MV-4-11 (cell line): ENCODE measurements at places on chromosomes 3 and 15.

- no peak for DNase-seq
These were observed 79.6 kb downstream of the NFKBIZ start for GRCh38 chr3:101928890-101929289.

DNA sequence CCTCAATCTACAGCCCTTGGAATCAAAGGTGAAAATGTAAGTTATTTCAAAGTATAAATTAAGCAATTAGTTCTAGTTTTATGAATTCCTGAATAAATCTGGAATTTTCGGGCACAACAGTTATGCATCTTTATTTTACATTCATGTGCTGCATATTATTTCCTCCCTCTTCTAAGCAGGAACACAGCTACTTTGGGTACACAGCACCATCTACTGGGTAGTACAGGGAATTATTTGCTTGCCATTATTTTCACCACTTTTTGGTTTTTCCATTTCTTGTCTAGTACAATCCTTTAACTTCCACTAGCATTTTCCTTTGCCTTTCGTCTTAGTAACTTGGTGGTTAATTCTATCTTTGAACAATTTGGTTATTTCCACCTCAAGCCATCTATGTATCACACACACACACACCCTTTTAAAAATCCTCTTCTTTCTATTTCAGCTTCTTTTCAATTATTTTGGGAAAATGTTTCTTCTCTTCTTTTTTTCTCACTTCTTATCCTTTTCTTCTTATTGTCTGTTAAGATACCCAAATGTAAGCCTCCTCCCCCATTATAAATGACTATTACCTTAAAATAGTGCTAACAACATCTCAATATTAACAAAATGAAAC, 451.0 kb downstream of the MFSD1 start:
- peak; percentile 54 for DNase-seq

DNA sequence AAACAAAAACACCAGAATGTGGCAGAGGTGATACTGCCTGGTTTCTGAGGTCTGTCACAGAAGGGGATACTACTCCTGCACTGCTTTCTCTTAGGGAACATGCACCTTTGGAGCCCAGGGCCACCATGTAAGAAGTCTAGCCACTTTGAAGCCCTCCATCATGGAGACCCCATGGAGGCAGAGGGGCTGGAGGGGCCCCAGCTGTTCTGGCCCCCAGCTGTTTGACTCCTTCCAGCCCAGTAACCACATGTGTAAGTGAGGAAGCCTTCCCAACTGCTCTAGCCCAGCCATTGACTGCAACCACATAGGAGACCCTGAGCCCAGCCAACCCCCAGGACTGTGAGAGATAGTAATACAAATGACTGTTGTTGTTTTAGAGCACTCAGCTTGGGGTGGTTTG, 9.0 kb upstream of the IGDCC4 start:
- DNase-seq = no peak

- DNase-seq = no peak
These were observed 139.3 kb upstream of the PRR20G start for GRCh38 chr3:127427156-127427555.

DNA sequence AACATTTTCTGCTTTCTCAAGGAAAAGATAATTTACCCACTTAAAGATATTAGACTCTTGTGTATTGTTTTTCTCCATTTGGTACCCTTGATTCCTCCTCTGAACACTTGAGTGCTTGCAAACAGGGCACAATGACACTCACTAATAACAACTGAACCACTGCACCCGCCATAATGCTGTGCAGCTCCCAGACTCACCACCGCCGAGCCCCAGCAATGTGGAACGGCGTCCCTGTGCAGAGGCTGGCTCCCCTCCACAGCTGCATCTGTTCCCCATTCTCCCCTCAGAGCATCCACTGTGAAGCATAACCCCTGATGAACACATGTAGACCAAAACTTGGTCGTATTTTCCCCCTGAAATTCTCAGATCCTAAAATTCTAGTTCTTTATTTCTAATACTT, 276.2 kb upstream of the PLSCR5 start:
- no peak for DNase-seq

DNA sequence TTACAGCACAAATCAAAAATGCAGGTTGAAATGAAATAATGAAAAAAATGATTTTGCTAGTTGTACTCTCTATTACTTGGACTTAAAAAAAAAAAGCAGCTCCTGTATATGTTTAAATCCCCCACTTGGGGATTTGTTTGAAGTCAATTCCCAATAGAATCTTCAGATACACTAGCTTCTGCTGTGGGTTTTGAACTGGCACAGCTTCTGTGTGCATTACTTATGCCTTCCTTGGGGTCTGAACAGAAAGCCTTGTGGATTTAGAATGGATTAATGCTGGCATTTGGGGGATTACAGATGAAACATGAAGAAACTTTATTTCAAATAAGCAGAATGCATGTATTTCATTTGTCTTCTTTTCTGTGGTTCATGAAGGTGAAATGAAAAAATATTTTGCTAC, 513.2 kb upstream of the TBL1XR1 start:
- no peak for DNase-seq

- no peak for DNase-seq
These were observed 252.4 kb upstream of the CCDC54 start for GRCh38 chr3:107124885-107125284.

GRCh38 chr15:39948817-39949216, 14.9 kb downstream of the EIF2AK4 start:
- DNase-seq = no peak

GRCh38 chr3:94758751-94759150, 695.9 kb downstream of the NSUN3 start:
- DNase-seq = no peak

GRCh38 chr15:34616613-34617012, 33.2 kb upstream of the GOLGA8B start:
- DNase-seq = no peak

DNA sequence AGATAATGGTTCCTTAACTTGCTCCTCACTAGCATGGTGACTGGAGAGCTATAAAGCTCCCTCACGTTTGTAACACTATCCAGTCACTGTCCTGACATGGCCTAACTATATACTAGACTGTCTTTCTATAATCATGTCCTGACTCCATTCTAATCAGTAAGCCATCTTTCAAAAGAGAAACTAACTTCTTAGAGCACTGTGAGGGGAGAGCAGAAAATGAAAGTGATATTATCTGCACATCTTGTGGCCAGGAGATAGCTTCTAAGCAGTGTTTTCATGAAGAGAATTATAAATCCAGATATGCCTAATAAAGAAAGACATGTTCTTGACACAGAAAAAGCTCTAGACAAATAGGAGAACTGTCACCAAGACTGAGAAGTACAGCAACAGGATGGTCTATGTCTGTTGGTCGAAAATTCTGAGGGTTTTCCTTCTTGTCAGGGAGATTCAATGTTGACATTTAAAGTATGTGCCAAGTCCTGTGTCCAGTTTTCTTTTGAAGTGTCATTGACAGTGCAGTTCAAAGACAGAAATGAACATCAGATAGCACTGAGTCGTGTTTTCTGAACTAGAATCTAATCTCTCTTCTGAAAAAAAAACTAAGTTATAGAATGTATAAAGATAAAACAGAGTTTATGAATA, 230.6 kb upstream of the PEX5L start:
- DNase-seq = no peak

DNA sequence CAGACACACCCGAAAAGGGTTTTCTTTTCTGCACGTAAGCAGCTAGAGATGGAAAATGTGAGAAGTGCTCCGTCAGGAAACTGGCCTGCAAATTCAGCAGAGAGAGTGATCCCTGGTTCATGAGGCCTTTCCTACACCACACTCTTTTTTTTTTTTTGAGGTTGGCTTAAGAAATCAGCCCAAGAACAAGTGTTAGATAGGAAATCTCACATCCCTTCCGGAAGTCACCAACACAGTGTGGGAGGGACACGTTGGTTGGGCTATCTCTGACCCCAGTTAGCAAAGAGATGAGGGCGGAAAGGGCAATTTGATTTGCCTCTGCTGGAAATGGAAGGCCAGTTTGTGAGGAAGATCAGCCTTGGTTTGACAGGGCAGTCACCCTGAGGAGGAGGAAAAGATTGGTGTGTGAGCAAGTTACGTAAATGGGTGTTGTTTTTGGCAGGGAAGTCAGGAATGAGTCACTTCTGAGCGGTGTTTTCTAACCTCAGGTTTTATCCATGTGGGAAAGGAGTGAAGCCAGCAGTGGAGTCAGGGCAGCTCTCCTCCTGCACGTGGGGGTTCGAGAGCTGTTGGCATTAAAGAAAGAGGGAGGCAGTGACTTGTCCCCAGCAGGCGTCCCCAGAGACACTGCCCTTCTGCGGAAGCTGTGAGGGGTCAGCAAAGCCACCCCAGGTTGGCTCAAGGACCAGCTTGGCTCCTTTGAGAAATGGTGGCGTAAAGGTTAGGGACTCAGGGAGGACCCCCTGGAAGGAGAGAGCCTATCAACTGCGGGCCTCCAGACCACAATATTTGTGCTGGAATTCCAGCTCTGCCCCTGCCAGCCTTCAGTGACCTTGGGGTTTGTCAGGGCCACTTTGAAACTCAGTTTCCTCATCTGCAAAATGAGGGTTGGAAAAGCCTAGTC, 237.6 kb upstream of the BHLHE40 start:
- DNase-seq = peak; percentile 98

- DNase-seq = no peak
These were observed 358.3 kb upstream of the CFAP20DC start for GRCh38 chr3:59408047-59408624.

- DNase-seq = no peak
These were observed 45.4 kb upstream of the PARL start for GRCh38 chr3:183930086-183930485.

GRCh38 chr15:100623301-100623700, 20.9 kb downstream of the ASB7 start:
- peak; percentile 2 for DNase-seq

GRCh38 chr3:89586676-89587075, 479.3 kb downstream of the EPHA3 start:
- DNase-seq = no peak

- DNase-seq = no peak
These were observed 274.4 kb downstream of the ADAMTSL3 start for GRCh38 chr15:83928392-83928734.

GRCh38 chr3:140395134-140396075, 282.5 kb upstream of the TRIM42 start:
- DNase-seq = no peak

GRCh38 chr3:184656829-184657681, 54.8 kb downstream of the MAGEF1 start:
- no peak for DNase-seq

DNA sequence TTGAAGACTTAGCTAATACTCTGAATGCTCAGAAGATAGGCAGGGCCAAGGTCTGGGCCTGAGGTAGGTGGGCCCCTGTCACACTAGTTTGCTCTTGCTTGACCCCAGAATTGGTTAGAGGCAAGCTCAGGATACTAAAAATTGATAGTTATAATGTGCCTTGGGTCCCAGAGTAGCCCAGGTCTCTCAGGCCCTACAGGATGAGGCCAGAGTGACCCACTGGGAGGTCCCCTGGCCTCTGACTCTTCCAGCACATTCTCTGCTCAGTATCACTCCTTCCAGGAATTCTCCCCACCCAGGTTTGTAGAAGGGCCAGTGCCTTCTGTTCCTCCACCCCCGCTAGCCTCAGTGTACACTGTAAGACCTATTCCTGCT, 667 bp upstream of the KLHDC8B start:
- no peak for DNase-seq

- DNase-seq = no peak
These were observed 163.2 kb downstream of the B3GALNT1 start for GRCh38 chr3:160941885-160942494.

DNA sequence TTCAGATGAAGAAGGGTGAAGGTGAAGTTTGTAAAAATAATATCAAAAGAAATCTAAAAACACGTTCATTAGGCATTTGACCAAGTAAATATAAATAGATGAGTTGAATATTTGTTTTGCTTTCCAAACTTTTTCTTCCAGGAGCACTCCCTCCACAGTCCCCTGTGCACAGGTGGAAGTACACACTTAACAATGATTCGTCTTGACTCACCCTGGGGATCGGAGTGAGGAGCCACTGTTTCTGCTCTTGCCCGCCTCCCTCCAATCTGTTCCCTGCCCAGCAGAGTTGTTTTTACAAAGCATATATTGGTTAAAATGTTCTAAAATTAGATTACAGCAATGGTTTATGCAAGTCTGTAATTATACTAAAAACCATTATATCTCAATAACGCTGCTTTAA, 175.1 kb downstream of the PTPRG start:
- DNase-seq = no peak

DNA sequence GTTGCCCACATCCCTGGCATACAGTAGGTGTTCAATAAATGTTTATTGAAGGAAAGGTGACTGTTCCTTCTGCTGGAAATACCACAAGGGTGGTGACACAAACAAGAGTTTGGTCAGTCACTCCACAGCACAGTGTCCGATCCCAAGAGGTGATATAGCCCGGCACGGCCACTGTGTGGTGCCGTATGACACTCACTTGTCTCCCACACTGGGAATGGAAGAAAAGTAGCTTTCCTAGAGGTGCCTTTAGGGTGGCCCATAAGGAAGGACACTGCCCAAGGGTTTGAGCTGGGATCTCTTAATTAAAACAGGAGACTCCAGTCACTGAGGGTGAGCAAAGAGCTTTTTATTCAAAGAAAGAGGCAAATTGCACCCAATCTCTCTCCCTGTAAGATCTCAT, 40.5 kb downstream of the TGM4 start:
- no peak for DNase-seq

GRCh38 chr3:62171789-62172188, 201.6 kb downstream of the FEZF2 start:
- DNase-seq = no peak

DNA sequence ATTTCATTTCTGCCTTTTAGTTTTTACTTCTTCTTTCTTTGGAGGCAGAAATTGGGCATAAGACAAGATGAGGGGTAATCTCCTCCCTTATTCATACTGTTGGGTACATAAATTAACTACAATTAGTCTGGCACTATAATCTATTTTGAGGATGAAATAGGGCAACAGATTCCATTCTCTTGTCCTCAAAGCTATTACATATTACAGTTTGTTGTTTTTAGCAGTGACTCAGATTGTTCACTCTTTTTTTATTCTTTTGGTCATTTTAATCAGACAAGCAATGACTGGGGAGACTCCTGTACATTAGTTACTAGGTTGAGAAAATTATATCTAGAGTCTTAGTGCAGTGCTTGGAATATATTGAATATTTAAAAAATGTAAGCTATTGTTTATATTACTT, 556.0 kb downstream of the OTOL1 start:
- DNase-seq = peak; percentile 74

GRCh38 chr3:58683001-58683458, 16.5 kb upstream of the FAM3D start:
- DNase-seq = no peak

GRCh38 chr3:5096336-5097008, 25.6 kb upstream of the ARL8B start:
- DNase-seq = no peak

DNA sequence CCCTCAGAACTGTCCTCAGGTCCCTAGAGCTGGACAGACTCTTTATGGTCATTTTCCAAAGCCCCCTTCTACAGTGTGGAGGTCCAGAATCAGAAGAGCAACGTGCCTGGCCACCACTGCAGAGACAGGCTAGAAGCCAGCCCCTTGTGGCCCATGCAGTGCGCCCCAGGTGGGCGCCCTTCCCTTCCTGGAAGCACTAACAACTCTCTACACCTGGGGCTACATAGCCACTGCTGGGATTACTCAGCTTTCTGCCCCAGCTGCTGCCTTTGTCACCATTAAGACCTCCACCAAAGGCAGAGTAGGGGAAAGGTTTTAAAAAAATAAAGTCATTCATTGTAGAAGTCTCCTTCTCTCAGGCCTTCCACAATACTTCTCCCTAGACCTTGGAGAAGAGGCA, 2.3 kb downstream of the RASGRP1 start:
- no peak for DNase-seq
